Fibroblast of lung (primary cell): ENCODE measurements at places on chromosomes 4 and X.
A peak's percentile ranks its signal among the peaks of the same experiment; 100 is the strongest.

GRCh38 chrX:10288373-10288975 is 131.7 kb downstream of the CLCN4 start:
- peak; percentile 14 for DNase-seq

- no peak for DNase-seq
Observed at GRCh38 chr4:99642725-99643489, 14.7 kb downstream of the C4orf54 start.

GRCh38 chr4:125104616-125105015 is 210.1 kb upstream of the FAT4 start:
- peak; percentile 31 for DNase-seq

GRCh38 chr4:2386717-2387116 is 31.7 kb downstream of the ZFYVE28 start:
- DNase-seq, result no peak

- DNase-seq, result no peak
Observed at GRCh38 chr4:105400901-105401677, 72.8 kb downstream of the PPA2 start.

DNA sequence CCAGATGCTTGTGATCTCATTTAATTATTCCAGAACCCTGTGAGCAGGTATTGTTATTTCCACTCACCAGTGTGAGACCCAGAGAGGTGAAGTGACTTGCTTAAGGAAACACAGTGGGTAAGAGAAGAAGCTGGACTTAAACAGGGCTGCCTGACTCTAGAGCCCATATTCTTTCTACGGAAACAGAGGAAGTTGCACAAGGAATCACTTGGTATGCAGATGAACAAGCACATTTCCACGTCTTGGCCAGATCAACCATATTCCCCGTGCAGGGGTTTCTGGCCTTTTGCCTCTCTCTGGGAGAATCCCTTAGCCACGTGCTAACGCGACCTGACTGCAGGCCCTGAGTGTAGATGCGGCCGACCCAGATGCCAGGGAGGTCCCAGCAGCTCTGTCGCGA is 195.5 kb upstream of the ATP6AP2 start:
- DNase-seq, result no peak

- peak; percentile 83 for DNase-seq
Observed at GRCh38 chr4:7210824-7211223, 18.5 kb downstream of the SORCS2 start.

- peak; percentile 79 for DNase-seq
Observed at GRCh38 chr4:118762730-118763477, 73.0 kb downstream of the SEC24D start.

- no peak for DNase-seq
Observed at GRCh38 chrX:34053931-34054330, 78.2 kb downstream of the FAM47A start.

DNA sequence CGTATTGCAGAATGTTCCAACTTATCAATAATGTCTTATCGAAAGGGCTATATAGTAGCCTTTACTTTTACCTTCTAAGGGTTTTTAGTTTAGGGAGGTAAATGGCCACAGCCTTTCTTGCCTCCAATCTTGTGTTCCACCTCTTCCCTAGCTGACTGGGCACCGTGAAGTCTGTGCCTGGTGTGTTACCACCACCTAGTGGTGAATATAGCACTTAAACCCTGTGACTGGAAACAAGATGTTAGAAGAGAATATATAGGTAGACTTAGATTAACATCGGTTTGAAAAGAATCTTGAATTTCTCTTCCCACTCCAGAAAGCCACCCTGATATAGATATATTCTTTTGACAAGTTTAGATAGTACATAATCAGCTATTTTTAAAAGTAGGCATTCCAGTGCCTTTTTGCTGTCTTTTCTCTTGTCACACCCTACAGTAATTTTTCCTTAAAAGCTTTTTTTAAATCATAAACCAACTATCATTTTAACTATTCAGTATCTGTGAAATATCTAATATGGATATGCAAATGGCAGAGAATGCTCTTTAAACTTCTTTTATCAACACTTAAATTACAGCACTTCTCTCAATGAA is 27.8 kb upstream of the ADH7 start:
- DNase-seq, result peak; percentile 57

DNA sequence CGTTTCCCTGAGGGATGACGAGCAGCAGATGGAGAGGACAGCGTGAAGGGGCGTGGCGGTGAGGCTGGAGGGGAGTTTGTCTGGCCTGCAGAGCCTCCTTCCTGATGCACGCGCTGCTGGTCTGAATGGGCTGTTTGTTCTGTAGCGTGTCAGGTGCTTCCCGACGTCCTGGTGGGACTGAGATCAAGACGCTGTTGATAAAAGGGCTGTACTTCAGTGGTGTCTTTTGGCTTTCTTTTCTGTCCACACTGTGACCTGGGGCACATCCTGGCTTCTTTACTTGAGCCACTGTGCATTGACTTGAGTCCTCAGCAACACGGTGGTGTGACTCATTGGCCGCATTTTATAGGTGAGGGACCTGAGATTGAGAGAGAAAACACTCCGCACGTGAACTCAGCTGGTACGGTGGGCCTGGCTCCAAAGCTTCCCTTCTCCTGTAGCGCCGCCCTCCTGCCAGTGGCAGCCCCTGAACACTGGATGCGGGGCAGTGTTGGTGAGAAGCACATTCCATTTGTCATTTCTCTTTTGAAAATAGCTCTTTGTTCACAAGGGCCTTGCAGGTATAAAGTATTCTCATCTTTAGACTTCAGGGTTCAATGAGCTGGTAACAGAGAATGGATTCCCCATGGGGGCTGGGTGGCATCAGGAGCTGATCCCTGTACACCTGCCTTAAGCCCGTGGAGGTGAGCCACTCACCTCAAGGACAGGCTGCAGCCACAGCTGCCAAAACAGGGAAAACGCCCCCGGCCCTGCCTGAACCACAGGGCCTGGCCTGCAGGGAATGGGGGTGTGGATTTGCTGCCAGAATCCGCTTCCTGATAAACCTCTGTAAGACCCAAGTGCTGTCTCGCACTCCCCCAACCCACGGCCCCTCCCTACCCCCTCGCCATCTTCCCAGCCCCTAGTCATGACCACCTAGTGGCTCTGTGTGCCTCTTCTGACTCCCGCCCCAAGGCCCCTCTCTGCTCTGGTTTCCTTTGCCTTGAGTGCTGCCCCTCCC is 29.2 kb downstream of the NSG1 start:
- no peak for DNase-seq

DNA sequence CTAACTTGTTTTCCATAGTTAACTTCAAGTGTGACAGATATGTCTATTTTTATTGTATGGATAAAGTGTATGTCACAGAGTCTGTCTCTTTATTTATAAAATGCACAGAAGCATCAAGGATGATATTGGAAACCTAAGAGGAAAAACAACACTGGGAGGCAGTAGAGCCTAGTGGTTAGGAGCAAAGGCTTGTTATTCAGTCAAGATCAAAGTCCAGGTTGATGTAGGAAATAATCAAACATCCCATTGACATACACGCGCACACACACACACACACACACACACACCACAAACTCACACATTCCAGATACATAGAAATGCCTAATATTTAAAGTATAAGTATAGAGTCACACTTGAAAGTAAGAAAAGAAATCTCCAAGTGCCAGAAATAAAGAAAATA is 206.8 kb downstream of the CHRDL1 start:
- DNase-seq, result no peak

DNA sequence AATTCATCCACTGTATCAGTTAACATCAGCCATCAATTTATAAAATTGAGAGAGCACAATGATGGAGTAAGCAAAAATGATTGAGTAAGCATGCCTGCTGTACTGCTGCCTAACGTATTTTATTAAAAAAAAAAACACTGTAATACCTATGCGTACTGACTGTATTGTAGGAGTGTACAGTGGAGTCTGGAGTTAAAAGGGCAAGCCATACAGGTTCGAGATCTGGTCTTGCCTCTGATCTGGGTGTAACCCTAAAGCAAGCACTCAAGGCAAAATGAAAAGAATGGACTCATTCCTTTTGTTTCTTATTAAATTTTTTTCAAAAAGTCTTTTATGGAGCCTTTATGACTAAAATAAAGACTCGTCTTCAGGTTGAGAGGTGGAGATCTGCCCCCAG is 894.2 kb upstream of the INTU start:
- DNase-seq, result no peak

- DNase-seq, result peak; percentile 75
Observed at GRCh38 chr4:85928775-85929591, 430.9 kb downstream of the MAPK10 start.
